ENCODE measurements at places on chromosomes 11 and 22.
A peak's percentile ranks its signal among the peaks of the same experiment; 100 is the strongest.

GRCh38 chr11:40716344-40717130 is 742.9 kb downstream of the LRRC4C start:
- DNase-seq: peak; percentile 47

- DNase-seq: no peak
These were observed 100.8 kb downstream of the ALX4 start for GRCh38 chr11:44208976-44209603.

GRCh38 chr11:130671801-130672700 is 223.6 kb downstream of the ADAMTS15 start:
- DNase-seq: peak; percentile 23

DNA sequence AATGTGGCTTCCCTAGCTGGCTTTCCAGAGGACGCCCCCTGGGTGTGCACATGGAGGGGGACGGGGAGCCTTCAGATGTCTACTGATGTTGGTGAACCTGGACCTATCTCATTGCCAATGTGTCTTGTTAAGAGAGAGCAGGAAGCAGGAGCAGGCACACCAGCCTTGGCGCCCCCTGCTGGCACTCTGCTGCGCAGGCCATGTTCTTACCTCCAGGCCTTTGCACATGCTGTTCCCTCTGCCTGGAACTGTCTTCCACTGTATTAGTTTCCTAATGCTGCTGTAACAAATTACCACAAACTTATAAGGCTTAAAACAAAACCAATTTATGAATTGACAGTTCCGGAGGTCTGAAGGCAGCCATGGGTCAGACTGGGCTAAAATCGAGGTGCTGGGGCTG is 23.6 kb upstream of the MN1 start:
- DNase-seq: no peak

DNA sequence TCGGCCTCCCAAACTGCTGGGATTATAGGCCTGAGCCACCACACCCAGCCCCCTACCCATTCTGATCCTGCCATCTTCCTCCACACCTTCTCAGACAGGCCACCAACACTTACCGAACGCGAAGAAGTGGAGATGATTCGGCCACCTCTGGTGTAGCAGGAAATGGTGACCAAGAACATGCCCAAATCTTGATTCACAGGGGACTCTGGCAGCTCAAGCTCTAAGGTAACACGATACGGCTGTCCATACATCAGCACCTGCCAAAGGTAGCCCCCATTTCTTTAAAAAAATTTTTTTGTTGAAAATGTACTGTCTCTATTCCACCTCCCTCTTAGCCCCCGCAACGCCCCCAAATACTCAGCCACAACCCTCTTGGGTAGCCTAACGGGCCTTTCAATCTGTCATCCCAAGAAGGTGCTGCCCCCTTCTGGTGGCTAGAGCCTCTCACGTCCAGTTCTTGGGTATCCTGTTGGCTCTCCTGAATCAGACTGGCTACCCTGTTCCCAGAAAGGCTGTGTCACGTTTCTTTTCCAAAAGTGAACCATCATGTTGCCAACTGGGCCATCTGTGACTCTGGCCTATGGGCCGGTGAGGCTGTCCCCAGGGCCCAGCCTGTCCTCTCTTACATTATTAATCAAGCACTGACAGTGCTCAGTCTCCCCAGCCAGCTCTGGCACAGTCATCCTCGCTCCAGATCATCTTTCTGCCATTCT is 5.3 kb upstream of the LRRN4CL start:
- peak; percentile 72 for DNase-seq

GRCh38 chr22:39710380-39711150 is 140.0 kb downstream of the CACNA1I start:
- DNase-seq: no peak

DNA sequence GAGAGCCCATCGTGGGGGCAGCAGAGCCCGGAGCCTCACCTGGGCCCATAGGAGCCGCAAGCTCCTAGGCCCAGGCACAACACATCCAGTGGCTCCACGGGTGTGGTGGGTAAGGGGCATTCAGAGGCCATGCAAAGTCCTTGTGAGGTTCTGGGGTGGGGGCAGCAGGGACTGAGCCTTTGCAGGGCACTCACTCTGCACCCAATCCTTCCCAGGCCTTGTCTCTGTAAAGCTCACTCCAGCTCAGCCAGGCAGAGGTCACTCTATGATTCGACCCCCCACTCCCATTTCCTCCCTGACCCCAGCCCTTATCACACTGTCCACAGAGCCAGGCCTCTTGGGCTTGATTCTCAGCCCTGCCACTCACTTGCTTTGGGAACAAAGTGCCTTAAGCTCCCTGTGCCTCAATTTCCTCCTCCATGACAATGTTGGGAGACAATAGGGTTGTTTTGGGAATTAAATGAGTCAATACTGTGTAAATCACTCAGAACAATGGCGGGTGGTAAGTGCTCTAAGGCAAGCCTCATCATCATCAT is 46.6 kb downstream of the LRRC32 start:
- no peak for DNase-seq
